ENCODE measurements at places on chromosomes 12 and 14.
A peak's percentile ranks its signal among the peaks of the same experiment; 100 is the strongest.

DNA sequence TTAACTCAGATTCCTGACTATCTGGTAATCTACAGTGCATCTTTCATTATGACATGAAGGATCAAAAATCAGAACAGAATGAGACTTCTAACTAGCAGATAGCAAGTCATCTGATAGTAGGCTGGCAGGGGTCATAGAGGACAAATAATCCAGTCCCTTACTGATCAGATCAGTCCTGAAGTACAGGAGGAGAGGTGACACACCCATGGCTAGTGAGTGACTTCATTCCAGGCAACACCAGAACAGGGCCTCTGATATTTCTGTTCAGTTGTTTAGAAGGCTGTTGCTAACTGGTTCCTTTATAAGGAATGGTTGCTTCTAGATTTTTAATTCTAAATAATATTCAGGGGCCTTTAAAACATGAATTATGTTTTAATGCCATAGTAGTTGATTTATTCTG lies 222.1 kb downstream of the NTF3 start:
- DNase-seq, result no peak

DNA sequence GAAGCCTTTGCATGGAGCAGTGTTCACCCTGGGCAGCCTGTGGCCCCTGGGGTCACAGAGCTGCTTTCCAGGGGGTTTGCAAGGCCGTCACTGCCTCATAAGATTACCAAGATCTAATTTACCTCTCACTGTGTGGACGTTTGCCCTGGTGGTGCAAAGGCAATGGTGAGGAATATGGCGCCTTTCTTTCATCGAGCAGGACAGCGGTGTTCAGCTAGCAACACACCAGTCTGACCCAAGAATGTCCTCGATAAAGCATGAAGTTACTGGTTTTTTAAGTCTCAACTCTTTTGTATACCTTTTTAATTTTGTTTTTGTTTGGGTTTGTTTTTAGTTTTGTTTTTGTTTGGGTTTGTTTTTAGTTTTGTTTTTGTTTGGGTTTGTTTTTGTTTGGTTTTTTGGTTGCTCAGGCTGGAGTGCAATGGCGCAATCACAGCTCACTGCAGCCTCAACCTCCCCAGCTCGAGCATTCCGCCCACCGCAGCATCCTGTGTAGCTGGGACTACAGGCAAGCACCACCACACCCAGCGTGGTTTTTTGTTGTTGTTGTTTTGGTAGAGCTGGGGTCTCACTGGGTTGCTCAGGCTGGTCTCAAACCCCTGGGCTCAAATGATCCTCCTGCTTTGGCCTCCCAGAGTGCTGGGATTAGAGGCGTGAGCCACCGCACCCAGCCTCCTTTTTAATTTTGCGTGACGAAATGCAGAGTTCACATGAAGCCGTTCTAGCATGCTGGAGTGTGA lies 57.9 kb downstream of the PPP2R5C start:
- no peak for DNase-seq

GRCh38 chr14:23321572-23322547 lies 603 bp downstream of the PABPN1 start:
- DNase-seq, result peak; percentile 60

- peak; percentile 85 for DNase-seq
Measured at GRCh38 chr12:121795034-121795968, 1.8 kb upstream of the RHOF start.

DNA sequence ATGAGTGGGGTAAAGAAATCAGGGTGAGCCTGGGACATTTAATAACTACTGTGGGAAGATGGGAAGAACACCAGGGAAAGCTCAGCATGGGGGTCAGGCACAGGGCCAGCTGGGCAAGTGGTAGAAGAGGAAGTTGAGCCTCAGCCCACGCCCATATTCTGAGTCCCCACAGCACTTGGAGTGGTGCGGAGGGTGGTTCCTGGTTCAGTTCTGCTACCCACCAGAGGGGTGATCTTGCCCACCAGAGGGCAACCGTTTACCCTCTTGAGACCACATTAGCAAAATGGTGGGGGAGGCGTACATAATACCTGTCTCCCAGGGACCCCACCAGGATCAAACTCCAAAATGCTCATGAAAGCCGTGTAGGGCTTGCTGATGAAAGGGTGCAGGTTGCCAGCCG lies 16.8 kb upstream of the ANKRD33 start:
- no peak for DNase-seq
